Fibroblast of the aortic adventitia (primary cell): ENCODE measurements at places on chromosomes 1 and 21. TPM values are rescaled to one million over a fixed set of nuclear protein-coding genes. Genes with fewer than 3 reads are reported as not detected.
A peak's percentile ranks its signal among the peaks of the same experiment; 100 is the strongest.

DNA sequence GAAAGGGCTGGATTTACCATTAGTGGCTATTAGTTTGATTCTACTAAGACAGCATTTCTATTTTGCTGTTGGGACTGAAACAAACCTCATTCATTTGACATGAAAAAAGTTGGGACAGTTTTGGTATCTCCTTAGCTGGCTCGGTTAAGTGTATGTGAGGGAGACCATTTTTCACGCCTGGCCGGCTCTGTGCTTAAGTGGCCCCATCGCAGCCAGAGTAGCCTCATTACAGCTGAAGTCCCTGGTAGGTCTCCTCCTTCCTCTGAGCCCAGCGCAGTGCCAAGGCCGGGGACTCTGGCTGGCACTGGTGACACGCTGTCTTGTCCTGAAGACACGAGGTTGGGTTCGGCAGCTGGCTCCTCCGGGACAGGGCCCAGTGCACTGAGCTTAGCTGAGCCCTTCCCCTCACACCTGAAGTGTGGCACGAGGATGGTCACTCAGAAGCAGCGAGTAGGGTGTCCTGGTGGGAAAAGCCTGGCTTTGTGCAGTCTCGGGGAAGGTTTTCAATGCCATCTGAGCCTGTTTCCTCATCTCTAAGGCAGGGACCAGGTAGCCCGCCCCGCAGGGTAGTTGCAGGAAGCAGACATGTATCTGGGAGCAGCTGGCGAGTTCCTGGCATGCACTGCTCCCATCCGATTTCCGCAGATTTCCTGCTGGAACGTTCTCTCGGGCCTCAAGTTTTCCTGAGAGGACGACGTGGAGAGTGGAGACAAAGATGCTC is 196.5 kb downstream of the DYRK1A start:
- DNase-seq = no peak

DNA sequence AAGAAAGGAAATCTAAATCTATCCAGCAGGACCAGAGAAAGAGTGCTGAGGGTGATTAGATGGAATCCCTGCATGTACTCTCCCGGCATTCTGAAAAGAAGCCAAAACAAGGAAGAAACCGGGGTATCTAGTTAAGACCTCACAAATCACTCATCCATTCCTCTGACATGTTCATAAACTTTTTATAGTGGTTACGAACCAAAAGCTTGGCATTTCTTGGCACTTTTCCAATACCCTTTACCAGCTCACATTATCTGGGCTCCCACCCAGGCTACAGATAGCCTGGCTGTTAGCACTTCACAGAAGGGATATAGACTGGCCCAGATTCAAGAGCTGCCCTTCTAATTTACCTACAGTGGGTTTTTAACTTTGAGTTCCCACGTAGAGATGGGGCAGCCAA is 1.8 kb upstream of the C1orf74 start:
- no peak for DNase-seq

- DNase-seq = no peak
Observed at GRCh38 chr1:153546796-153547559, 1.4 kb upstream of the S100A4 start.

RBM34 gene
- 55.2 and 118 TPM in 2 replicates for total RNA-seq

DNA sequence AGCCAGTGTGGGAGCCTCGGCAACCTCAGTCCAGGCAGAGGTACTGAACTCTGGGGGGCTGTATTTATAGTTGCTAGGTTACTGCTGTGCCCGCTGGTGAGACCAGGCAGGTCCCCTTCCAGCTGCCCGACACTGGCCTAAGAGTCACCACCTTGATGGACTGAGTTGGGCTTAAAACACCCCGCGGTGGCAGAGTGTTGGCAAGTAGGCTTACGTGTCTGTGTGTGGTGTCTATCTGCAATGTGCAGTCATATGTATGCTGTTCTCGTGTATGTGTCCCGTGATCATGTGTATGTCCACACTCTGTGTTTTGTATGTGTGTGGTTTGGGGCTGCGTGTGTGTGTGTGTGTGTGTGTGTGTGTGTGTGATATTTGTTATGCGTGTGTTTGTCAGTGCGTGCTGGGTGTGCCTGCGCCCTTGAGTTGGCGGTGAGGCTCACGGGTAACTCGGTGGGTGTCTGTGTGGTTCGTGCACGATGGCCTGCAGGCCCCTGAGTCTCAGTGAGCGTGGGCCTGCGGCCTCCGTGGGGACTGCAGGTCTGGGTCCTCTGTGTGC is 65.5 kb downstream of the MEF2D start:
- no peak for DNase-seq

DNA sequence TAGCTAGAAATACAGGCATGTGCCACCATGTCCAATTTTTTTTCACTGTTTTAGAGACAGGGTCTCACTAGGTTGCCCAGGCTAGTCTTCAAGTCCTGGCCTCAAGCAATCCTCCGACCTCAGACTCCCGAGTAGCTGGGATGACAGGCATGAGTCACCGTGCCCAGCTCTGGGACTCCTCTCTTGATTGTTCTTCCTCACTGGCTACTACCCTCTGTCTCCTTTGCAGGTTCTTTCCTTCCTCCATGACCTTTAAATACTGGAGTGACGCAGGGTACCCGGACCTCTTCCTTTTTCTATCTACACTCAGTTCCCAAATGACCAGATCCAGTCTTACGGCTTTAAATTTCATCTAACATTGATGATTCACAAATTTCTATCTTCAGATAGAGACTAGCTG is 34.9 kb downstream of the ASH1L start:
- DNase-seq = no peak

DNA sequence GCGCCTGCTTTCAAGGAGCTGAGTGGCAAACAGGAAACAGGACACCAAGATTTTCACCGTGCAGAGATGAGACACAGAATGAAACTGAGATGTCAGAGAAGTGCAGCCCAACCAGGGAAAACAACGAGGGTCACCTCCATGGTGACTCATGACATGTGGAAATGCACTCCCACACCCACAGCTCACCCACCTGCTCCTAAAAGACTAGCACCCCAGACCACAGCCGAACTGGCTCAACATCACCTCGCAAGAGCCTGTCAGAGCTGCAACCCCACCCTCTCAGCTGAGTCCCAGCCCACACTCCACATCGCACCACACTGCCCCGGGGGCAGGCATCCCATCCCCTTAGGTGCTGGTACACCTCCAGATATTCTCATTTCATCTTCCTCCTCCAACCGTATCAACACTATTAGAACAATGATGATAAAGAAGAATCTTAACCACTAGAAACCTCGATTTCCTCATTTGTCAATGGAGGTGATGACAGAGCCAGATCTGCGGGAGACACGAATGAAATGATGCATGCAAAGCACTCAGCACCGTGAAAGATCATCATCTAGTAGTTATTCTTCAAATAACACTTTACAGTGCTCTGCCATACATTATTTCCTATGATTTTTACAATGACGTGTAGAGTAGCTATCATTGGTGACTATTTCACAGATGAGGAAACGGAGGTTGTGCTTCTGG is 103.2 kb downstream of the DMRTB1 start:
- no peak for DNase-seq

GRCh38 chr1:98323388-98323787 is 338.1 kb upstream of the SNX7 start:
- DNase-seq = peak; percentile 95

DNA sequence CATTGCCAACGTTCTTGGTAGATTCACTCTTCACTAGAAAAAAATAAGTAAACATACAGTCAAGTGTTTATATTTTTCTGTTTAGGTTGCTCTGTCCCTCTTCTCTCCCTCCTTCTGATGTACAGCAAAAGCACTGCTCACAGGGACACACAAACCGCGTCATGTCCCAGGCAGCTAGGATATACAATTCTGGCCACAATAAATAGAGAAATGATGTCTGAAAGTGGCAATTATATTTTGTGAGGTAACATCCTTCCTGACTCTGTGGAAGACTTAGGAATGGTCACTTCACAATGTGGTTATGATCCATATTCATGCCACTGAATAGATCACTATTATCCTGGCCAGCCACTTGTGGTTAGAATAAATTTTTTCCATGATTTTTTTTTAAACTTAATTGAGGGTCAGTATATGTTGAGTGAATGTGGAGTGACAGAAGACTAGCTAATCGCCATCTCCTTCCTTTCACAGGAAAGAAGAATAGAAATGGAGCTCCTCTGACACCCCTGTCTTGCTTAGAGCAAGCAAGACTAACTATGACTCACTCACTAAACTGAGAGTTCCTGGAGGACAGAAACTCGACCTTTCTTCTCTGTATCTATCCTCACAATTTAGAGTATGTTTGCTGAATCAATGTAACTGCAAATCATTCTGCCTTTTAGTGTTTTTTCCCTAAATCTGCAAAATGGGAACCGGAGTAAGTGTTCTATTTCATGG is 54.0 kb downstream of the ZNHIT6 start:
- DNase-seq = peak; percentile 32

GRCh38 chr1:60427194-60427593 is 353.6 kb upstream of the C1orf87 start:
- DNase-seq = peak; percentile 41

CELA2A gene
- not detected in 2 replicates for total RNA-seq

ZNF697 gene
- total RNA-seq = 4.4 and 7.3 TPM in 2 replicates
